ENCODE measurements at places on chromosomes 3 and 15.

DNA sequence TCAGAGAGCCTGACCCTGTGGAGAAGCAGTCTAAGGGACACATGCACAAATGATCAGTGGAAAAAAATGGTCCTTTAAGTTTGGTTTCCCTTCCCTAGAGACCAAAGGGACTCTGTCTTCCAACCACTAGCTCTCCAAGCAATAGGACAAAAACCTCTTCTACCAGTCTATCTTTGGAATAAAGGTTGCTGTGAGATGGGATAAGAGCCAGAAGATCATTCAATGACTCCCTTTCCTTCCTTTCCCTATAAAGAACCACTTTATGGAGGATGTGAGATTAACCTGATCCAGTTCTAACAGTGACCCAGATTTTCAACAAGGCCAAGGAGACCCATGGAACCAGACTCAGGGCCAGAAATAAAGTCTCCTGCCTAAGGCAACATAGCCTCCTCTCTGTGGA is 74.8 kb downstream of the DHX30 start:
- no peak for DNase-seq

- no peak for DNase-seq
Measured at GRCh38 chr3:188306435-188307005, 152.6 kb downstream of the LPP start.

DNA sequence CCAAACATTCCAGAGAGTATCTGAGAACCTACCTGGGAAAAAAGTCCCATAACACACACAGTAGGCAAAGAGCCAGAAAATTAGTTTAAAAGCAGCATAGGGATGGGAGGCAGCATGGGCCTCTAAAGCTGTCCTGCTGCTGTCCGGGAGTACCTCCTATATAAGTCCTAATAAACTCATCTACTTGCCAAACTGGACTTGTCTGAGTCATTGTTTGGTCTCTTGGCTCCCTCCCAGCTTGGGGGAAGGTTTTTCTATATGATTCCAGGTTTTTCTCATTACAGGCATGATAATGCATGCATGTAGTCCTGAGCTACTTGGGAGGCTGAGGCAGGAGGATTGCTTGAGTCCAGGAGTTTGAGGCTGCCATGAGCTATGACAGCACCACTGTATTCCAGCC is 17.5 kb upstream of the HACD2 start:
- DNase-seq = no peak

- DNase-seq = no peak
Measured at GRCh38 chr3:67856718-67857117, 202.3 kb upstream of the SUCLG2 start.

DNA sequence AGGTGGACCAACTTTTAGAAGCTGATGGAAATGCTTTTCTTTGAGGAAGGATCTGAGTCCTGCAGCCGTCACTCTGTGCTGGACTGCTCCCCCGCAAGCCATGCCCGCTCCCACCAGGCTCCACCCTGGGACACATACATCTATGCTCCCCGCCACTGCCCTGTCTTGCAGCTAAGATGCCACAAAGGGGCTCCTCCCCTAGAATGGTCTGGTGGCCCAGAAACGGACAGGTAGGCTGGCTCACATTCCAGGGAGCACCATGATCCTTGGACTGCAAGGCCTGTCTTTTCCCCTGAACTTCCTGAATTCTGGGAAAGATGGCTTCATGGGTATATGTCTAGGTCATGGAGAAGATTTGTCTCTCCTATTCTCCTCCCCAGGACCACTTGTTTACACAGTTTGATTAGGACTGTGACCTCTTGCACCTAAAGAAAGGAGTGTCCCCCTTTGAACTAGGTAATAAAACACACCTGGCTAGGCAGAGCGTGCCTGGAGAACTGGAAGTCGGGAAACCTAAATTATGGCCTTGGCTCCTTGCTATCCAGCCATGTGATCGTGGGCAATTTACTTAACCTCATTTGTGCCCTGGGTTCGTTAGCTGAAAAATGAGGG is 220.9 kb upstream of the BHLHE40 start:
- DNase-seq = no peak

DNA sequence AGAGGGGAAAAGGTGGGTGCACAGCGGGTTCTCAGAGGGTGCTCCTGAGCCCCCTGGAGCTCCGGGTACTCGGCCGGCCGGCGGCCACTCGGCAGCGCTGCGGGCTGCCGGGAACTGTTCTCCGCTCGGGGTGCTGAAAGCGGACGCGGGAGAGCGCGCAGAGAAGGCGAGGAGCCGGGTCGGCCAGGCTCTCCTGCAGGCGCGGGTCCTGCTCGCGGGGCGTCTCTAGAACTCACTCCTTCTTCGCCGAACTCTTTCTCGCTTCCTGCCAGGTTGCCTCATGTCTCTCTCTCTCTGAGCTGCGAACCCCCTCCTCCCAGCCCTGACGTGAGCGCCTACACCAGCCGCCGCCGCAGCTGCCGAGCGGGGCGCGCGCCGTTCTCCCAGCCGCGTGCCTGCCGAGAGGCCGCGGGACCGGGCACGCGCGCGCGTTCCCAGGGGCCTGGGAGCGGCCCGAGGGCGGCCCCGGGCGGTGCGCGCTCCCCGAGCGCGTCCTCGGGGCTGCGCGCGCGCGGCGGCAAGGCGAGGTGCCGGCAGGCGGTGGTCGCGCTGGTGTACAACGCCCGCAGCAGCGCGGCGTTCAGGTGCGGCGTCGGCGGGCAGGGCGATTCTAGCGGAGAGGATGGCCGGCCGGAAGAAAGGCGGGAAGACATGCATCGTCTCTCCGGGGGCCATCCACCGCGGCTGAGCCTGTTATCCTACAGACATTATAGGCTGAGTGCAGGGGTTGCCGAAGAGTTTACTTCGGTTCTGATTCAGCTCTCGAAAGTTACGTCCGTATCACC is at the start of gene PEX5L:
Gene PEX5L (minus strand): TSS at position 267 of the 785 bp plus-strand sequence. CDS start 338 bp downstream, outside the sequence.
- no peak for DNase-seq

DNA sequence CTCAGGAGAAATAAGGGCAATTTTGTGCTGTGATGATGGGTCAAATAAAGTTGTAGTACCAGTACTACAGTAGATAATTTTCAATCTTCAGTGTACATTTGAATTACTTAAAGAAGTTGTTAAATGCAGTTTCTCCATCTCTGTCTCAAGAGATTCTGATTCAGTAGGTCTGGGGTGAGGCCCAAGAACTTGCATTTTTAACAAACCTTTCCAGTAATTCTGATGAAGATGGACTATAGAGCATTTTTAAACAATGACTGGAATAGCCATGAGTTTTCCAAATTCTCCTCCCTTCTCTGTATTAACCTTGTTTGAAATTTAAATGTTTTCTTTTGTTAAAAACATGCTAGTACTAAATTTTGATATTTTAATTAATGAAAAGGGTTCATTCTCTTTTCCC is 127.0 kb upstream of the CD96 start:
- no peak for DNase-seq

DNA sequence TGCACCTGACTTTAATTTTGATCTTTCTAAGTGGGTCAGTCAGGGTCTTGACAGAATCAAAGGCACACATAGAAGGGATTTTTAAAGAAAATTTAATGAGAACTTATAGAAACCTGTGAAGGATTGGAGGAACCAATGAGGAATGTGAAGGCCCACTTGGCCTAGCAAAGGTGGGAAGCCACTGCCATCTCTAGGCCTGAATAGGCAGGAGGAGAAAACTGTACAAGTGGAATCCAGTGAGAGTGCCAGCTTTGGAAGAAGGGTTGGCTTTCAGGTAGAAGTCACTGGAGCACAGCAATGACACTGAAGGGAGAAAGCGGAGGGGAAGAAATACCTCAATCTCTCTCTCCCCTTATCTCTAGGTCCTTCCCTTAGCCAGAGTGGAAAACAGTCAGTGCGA is 380.7 kb upstream of the KCNMB2 start:
- no peak for DNase-seq

DNA sequence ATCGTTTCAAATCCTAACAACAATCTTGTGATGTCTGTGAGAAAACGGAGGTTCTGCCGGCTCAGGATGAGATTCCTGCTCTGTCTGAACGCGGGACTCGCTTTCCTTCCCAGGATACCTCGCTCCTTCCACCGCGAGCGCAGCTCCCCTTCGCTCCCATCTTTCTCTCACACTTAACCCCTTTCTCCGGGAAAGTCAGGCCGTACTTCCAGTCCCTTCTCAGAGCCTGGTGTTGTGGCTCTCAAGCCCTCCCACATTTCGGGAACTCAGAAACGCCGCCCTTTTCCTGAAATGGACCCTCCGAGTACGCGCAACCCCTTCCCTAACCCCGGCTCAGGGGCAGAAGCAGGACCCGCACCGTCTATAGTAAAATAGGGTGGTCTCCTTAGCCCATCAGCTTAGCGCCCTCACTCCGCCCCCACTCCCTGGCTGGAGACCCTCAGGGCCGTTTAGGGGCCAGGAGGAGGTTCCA is 378 bp upstream of the FEM1B start:
- DNase-seq = no peak

GRCh38 chr3:184368116-184368515 is 6.6 kb downstream of the POLR2H start:
- no peak for DNase-seq

GRCh38 chr3:149018247-149018646 is 26.9 kb downstream of the GYG1 start:
- DNase-seq = no peak

GRCh38 chr3:184594371-184595001 is 32.9 kb downstream of the EPHB3 start:
- DNase-seq = no peak

- DNase-seq = no peak
Measured at GRCh38 chr15:80523746-80524145, 119.6 kb downstream of the ARNT2 start.

GRCh38 chr3:27319304-27319703 is 49.9 kb downstream of the NEK10 start:
- no peak for DNase-seq

DNA sequence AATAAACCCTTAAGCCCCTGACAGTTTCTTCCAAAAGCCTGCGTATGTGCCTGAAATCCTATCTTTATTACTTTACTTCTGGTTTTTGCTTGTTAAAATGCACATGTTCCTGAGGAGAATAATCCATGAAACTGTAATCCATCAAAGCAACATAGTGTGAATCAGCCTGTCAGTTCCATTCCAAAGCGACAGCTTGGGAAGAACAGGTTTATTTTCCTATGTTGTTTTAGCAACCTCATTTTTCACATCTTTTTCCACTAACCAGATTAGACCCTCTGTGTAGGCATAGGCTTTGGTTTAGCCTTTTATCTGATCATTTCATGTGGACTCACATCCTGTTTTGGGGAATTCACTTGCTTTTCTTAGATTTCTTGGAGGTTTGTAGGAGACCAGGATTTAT is 988.0 kb downstream of the SQOR start:
- DNase-seq = no peak

GRCh38 chr15:66025972-66026371 is 156.7 kb downstream of the RAB11A start:
- no peak for DNase-seq

DNA sequence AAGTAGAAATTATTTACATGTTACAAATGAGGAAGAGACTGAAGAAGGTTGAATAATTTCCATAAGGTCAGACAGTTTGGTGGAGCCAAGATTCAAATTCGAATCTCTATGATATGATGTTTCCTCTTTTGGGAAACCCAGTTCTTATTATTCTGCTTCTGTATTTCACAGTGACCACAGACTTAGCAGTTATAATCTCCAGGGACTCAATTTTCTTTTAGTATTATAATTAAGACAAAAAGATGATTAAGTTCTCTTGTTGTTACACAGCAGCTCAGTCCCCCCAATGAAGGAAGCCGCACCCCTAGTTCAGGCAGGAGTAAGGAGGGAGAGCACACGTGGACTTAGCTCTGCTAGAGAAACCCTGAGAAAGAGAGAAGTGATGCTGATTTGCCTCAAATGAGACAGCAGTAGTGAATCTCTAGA is 130.6 kb downstream of the CCNL1 start:
- no peak for DNase-seq

DNA sequence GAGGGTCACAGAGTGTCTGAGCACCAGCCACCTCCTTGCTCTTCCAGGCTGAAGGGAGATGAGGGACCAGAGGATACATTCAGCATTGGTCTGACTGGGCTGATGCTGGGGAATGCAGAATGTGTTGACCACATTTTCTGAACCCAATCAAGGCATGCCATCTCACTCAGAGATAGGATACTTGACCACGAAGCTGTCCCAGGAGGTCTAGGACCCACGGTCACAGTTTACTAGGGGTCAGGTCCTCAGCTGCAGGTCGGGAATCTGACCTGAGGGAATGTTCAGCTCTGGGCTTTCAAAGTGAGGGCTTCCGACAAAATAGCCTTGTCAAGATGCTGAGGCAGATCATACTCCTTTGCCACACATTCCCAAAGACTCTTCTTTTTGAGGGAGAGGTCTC is 19.6 kb downstream of the PLA2G4E start:
- DNase-seq = no peak

DNA sequence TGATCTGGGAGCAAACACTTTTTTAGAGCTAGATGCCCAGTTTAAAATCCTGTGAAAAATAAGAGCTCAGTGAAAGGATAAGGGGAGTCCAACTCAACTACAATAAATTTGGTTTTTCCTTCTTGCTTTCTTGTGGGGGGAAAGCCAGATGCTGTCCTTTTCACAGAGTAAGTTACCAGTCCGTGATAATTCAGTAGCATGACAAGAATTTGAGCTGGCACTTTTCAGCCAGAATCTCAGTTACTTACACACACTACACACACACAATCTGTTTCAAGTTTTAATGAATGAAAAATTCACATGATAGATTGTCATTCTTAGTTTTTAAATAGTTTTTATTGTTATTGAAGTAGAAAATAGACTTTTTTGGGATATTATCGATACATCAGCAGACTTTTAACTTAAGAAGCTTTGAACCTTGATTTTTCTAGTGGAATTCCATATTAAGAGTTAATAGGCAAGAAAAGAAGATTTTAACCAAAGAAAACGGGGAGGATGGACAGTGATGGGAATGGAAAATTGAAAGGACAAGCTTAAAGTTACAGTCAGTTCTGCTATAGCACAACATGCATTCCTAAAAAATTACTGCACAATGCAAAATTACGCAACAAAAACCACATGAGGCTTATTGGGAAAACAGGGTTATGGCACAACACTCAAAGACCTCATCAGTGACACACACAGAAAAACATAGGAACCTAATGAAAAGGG is 47.0 kb downstream of the PSMD6 start:
- no peak for DNase-seq

DNA sequence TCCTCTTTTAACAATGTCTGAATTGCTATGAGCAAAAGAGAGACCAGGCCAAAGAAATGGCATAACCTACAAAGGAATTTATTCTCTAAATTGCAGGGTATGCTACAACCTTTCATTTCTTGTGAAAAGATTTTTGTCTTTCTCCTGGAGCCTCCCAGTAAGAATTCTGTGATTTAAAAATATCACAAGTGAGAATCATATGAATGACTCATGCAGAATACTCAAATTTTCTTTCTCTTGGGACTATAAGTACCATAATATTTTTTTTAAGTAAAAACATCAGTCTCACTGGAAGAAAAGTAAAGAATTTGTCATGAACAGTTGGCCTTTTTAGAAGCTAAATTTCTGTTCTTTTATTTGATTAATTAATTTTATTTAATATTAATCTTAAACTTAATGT is 26.3 kb downstream of the SYNPR start:
- DNase-seq = no peak

- DNase-seq = no peak
Measured at GRCh38 chr15:59017449-59017848, 30.0 kb downstream of the RNF111 start.

DNA sequence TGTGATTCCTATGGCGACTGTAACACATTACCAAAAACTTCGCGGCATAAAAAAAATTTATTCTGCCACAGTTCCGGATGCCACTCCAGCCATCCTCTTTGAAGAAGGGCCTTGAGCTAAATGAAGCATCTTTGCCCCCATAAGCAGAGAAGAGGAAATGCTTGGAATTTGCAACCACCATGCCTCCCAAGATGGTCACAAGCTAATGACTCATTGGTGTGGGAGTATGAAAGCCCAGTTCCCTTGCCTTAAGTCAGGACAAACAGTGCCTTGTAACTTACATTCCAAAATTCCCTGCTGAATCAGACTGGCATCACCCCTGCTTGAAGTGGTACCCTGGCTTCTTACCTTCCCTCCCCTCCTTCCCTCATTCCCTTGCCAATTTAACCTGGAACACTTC is 1077.4 kb downstream of the EPHA3 start:
- DNase-seq = no peak
